ENCODE measurements at places on chromosomes 4 and X.

- DNase-seq = no peak
Measured at GRCh38 chr4:36159208-36159607, 85.1 kb downstream of the ARAP2 start.

- no peak for DNase-seq
Measured at GRCh38 chrX:154349359-154349935, 25.0 kb downstream of the FLNA start.

DNA sequence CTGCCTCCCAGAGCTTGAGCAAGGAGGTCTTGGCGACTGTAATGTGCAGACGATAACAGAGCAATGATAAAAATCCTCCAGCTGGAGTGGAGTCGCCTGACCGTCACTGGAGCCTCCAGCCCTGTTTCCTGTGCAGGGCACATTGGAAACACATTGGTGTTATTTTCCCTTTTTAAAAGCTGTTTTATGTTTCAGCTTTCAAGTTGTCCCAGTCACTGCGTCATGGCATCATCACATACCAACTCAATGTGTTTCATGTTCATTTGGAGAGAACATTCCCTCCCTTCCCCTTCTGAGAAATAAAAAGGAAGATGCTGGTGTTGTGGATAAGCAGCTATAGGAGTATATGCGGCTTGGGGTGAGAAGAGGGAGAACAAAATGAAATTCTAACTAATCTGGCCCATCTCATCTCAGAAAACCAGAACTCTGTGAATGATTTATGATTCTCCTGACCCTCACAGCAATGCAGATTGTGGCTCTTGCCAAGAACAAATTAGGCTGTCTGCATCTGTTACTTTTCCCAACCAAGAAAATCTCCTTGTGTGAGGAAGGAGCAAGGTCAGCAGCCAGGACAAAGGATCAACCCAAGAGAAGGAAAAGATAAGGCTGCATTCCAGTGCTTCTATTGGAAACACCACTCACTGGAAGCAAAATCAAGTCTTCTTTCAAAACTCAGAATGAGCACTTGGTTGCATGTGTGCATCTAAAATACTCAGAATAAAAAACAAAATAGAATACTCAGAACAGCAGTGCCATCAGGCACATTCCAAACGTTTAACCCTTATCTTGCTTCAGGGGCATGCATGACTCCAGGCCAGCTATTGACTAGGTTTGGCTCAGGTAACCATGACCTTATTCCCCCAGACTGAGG, 134.4 kb downstream of the RASL11B start:
- no peak for DNase-seq

GRCh38 chrX:115284877-115285276, 4.6 kb upstream of the LUZP4 start:
- DNase-seq = no peak

- DNase-seq = no peak
Measured at GRCh38 chr4:27846951-27847350, 986.3 kb downstream of the STIM2 start.

DNA sequence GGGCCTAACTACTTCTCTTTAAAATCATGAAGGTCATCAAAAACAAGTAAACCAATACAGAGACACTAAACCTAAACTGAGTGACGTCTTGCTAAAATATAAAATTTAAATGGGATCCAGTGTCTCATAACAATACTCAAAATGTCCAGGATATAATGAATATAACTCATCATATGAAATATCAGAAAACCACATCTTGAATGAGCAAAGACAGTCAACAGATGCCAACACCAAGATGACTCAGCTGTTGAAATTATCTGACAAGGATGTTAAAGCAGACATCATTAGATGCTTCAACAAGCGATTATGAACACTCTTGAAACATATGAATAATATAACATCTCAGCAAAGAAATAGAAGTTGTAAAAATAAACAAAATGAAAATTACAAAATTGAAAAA, 8.3 kb downstream of the NAP1L2 start:
- DNase-seq = no peak

DNA sequence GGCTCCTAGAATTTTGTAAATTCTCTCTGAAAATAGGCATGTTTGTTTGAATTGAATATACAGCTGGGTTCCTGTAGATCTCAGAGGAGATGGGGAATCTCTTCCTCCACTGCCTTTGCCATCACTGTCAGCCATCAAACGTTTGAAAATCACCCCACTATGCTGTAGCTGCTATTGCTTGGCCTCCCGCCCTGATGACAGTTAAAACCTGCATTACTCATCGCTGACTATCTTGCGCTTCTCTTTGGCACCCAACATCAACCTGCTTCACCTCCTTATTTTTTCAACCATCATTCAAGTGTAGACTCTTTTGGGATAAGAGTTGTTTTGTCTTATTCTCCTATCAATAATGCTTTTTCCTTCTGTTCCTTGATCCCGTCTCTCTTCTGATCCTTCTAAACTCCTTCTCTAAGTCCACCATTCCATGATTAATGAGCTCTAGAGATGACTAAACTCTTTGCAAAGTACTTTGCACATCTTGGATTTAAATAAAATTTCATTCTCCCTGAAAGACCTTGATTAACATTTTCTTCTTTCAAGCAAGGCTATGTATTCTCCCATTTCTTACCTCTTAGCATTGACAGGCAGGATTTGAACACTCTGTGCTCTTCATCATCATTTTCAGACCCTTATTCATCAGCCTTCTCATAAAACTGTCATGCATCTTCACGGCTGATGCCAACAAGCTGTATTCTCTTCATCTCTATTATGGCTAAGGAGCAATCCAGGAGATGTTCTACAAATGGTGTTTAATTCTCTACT, 133.0 kb downstream of the SNCA start:
- no peak for DNase-seq

DNA sequence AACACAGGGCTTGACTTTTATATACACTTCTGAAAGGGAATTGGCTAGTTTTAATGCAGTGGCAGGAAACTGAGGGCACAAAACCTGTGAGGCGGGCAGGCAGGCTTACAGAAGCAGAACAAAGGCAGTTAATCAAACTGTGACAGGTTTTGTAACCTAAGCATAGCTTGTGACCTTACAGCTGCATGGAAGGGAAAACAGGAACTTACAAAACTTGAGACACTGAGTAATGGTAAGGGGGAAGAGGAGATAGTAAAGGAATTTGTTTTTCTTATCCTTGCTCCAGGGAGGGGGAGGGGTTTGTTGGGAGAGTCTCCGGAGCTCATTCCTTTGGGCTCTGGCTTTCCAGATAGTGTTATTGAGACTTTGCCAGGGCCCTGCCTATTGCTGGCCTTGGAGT, 55.6 kb downstream of the SLITRK4 start:
- no peak for DNase-seq

DNA sequence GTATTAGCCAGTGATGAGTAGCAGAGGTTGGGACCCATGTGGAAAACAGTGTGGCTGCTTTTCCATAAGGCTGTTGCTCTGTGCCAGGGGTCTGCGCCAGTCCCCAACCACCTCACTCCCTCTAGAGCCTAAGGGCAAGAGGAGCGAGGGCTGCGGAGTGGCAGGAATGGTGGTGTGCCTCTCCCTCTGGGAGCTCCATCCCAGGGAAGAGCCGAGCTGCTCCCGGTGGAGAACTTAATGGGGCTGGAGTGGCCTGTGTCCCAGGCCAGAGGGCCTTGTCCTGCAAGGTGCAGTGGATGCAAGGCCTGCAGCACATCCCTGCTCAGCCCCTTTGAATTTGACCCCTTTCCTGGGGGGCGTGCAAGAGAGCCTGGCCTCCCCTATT, 105.4 kb upstream of the GRXCR1 start:
- DNase-seq = no peak

- DNase-seq = no peak
Measured at GRCh38 chr4:78671903-78672815, 104.0 kb upstream of the BMP2K start.

GRCh38 chrX:36568946-36569345, 439.2 kb upstream of the FAM47C start:
- DNase-seq = peak; percentile 0

- DNase-seq = no peak
Measured at GRCh38 chr4:113821856-113822255, 60.3 kb upstream of the CAMK2D start.

DNA sequence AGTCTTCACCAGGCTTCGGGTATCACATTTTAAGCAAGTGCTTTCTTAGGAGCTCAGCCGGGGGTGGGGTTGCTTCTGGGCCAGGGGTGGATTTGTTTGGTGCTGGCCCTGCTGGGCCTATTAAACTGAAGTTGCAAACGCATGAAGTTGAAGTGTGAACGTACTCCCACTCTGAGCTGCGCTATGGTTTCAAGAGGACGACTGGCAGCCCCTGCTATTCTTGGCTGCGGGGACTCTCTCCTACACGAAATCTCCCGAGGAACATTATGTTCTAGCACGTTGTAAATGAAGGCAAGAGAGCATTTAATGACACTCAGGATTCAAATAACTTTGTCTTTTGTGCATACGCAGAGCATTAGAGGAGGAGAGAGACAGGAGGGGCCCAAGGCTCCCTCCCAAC, 401.3 kb upstream of the BOD1L1 start:
- DNase-seq = no peak
